Coronary artery (tissue), 2 donors: ENCODE measurements at places on chromosomes 6 and 20.

GRCh38 chr6:135521431-135521830 is 23.9 kb upstream of the AHI1 start:
- DNase-seq, result no peak

DNA sequence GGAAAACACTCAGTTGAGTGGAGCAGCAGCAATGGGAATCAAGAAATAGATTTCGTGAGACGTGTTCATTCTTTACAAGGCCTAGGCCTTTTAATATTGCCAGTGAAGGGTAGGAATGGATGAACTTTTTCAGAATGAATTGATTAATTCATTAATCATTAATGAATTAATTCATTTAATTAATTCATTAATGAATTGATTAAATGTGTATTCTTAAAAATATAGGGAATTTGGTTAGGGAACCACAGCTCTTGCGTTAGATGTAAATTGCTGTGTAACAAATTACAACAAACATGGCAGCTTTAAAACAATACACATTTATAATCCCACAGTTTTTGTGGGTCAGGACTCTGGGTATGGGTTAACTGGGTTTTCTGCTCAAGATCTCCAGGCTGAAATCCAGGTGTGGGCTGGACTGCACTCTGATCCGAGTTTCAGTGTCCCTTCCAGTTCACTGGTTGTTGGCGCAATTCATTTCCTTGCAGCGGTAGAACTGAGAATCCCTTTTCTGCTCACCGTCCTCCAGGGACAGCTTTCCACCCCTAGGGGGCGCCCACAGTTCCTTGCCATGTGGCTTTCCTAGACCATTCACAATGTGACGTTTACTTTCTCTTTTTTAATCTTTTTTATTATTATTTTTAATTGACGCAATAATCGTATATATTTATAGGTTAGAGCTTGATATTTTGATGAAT is 32.8 kb upstream of the BCAS1 start:
- DNase-seq, result no peak

GRCh38 chr20:34069341-34070078 is 42.5 kb downstream of the EIF2S2 start:
- DNase-seq, result peak; percentile 79

DNA sequence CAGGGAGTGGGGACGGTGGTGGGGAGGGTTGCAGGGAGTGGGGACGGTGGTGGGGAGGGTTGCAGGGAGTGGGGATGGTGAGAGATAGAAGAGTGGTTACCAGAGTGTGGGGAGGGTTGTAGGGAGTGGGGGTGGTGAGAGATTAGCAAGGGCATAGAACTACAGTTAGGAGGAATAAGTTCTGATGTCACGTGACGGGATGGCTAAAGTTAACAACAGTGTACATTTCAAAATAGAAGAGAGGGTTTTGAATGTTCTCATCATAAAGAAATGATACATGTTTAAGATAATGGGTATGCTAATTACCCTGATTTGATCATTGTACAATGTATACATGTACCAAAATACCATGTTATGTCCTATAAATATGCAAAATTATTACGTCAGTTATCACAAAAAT is 57.6 kb upstream of the FRMD1 start:
- no peak for DNase-seq

- no peak for DNase-seq
Measured at GRCh38 chr6:148689168-148689567, 57.7 kb upstream of the UST start.

GRCh38 chr6:36824253-36824652 is 15.0 kb downstream of the CPNE5 start:
- no peak for DNase-seq

DNA sequence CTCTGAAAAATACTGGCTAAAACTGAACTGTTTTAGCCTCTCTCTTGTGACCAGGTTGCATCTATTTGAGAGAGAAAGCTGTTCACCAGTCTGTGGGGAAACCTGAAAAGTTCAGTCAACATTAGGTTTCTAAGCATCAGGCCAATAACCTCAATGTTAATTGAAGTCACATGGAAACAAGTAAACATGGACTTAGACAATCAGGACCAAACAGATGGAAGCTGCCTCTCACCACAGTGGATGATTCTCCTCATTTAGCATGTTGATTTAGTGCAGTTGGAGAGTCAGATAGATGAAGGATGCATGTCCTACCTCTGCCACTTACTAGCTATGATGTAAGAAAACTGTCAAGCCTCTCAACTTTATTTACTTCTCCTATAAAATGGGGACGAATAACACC is 18.2 kb downstream of the SCGN start:
- DNase-seq, result no peak

GRCh38 chr6:17721671-17722070 is 14.9 kb upstream of the NUP153 start:
- DNase-seq, result no peak

DNA sequence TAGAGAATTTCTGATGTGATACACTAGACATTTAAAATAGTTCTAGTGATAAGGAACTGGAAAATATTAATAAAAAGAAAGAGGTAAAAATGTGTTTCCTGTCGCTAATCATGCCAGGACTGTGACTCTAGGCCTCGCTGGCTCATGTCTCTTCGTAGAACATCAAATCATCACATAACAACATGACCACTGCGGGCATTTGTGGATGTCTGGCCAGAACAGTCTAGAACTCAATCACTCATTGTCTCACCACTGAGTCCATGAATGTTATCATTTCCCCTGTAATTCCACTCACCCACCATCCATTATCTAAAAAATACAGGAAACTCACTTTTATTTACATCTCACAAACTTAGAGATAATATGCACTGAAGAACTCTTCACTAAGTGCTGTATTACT is 3.4 kb downstream of the HMGN3 start:
- DNase-seq, result no peak

DNA sequence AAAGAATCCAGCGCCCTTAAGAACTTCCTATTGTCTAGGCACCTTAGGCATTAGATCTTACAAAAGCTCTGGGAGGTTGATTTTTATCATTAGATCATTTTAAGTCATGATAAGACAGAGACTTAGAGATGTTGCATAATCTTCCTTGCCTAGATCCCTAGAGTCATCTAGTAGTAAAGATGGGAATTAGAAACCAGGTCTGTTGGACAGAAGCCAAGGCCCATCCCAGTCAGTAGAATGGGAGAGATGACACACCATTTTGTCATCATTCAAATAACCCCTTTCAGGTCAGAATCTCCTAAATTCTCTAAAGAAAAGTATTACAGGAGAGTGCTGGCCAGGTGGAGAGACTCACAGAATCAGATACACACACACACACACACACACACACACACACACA is 579.1 kb downstream of the BMP2 start:
- DNase-seq, result no peak

GRCh38 chr6:3389390-3390167 is 67.3 kb downstream of the SLC22A23 start:
- DNase-seq, result no peak

GRCh38 chr6:123520217-123520616 is 116.5 kb downstream of the TRDN start:
- no peak for DNase-seq

DNA sequence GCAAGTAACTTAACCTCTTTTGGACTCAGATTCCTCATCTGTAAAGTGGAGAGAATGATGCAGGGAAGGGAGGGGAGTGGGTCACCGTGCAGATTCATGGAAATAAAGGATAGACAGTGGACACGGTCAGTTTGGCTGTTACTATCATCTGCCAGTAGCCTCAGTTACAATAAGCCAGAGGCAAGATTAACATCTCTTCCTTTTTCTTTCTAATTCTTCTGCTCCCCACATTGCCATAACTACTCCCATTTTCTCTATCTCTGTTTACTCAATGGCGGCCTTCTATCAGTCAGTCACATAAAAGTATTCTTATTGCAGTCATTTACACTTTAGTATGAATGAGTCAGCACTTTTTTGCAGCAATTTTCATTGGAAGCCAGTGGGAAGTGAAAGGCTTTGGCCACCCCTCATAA is 49.2 kb downstream of the PPP1R16B start:
- DNase-seq, result no peak

- DNase-seq, result no peak
Measured at GRCh38 chr6:31879901-31880300, 1.1 kb upstream of the SLC44A4 start.

DNA sequence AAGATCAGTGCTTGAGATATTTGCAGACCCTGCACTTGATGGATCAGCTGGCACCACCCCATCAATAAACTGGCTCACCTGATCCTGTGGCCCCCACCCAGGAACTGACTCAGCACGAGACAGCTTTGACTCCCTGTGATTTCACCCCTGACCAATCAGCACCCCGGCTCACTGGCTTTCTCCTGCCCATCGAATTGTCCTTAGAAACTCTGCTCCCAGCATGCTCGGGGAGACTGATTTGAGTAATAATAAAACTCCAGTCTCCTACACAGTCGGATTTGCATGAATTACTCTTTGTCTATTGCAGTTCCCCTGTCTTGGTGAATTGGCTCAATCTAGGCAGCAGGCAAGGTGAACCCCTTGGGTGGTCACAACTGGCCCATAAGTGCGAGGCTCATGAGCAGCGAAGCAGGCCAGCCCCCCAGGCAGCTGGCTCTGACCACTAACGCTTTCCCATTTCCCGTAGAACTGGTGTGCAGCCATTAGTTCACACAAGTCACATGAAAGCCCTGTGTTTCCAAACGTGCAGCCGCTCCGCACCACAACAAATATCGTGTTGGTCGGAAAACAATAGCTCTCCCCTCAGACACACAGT is 79.6 kb downstream of the RSPH3 start:
- no peak for DNase-seq

GRCh38 chr6:2624177-2624576 is 126.5 kb downstream of the MYLK4 start:
- no peak for DNase-seq

DNA sequence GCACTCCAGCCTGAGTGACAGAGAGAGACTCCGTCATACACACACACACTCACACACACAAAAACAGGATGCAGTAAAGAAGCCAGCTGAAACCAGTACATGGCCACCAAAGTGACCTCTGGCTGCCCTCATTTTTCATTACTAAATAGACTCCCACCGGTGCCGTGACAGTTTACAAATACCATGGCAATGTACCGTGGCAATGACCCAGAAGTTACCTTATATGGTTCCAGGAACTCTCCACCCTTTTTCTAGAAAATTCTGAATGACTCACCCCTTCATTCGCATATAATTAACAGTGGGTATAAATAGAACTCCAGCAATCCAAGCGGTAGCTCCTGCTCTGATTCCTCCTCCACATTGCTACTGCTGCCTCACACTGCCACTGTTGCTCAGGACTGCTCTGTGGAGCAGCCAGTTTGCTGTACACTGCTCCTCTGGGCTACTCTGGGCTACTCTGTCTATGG is 57.7 kb downstream of the SNX5 start:
- no peak for DNase-seq

DNA sequence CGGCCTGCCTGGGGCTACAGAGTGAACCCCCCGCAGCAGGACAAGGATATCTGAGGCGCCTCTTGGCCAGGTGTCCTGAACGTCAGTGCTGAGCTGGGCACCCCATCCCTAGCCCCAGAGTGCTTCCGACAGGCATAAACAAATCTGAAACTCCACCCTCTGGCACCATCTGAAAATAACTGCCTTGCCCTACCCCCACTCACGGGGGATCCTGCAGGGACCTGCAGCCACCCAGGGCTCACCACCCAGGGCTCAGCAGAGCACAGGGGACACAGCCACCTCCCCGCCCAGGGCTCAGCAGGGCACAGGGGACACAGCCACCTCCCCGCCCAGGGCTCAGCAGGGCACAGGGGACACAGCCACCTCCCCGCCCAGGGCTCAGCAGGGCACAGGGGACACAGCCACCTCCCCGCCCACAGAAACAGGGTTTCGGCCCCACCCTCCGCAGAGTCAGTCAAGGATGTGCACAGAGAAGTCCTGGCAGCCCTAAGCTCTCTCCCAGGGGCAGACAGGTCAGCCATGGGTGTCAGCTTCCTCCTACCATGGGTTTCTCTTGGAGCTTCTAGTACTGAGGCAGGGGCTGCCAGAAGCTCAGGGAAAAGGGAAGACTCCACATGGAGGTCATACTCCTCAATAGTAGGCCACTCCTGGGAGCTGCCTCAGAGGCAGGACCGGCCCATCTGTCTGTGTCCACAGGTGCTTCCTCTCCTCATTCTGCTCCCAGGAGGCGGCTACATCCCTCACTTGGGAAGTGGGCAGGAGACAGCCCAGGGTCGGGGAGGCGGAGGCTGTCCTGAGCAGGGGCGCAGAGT is 4.6 kb downstream of the UCKL1 start:
- DNase-seq, result no peak

DNA sequence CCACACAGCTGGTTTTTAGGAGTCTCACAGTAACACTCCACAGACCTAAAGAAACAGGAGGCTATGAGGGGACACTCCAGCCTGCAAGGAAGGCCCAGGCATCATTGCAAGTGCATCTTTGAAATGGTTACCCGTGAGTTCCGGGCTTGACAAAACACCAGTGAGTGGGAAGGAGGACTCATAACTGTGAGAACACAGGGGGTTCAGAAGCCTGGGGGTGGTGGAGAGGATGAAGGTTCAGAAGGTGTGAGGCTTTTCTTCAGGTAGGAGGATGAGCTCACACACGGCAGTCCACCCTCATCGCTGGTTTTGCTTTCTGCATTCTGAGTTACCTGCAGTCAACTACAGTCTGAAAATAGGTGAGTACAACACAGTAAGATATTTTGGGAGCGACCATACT is 39.9 kb downstream of the MAP7 start:
- DNase-seq, result no peak

GRCh38 chr20:4297127-4297826 is 281.9 kb upstream of the RNF24 start:
- no peak for DNase-seq

GRCh38 chr6:91437315-91437729 is 850.5 kb upstream of the MAP3K7 start:
- no peak for DNase-seq

GRCh38 chr6:74137911-74138310 is 441.9 kb downstream of the CD109 start:
- DNase-seq, result no peak

DNA sequence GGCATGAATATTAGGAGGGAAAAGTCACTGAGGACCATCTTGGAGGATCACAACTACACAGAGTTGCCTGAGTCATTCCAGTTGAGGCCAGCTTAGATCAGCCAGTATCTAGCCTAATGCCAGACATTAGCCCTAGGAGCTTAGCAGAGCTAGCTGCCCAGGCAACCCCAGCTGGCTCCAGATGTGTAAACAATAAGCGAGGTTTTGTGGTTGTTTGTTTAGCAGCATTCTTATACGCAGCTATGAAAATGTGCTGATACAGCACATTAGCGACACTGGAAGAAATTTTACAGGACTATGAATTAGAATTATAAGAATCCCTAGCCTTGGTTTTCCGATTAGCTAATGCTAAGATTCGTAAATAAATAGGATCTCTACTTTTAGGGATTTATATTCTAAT is 59.3 kb downstream of the BTBD3 start:
- no peak for DNase-seq
